ENCODE measurements at places on chromosomes 2 and 18.

- no peak for DNase-seq
Observed at GRCh38 chr18:63150326-63150725, 169.2 kb downstream of the BCL2 start.

DNA sequence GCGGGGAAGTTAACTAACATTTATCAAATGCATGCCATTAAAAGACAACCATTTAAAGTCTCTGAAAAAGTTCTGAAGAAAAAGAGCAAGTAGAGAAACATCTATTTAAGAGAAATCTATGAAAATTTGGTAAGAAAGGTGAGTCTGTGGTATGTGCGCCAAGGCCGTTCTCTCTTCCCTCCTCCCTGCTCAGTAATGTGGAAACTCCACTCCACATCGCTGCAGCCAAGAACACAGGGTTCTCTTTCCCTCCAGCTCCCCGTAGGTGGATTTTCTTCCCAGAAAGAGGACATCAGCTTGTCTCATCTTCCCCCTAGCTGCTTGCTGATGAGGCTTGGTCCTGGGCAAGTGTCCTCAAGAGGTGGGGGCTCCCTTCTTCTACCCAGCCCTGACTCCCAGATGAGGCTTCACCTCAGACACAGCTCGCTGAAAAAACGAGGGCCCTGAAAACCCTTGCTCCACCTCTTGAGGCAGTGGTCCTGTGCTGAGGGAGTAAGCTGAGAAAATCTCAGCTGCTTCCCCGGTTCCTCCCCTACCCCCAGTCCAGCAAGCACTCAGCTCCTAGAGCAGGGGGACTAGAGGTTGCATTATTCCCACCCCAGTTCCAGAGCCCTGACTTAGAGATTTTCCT lies 45.8 kb upstream of the PTPRM start:
- no peak for DNase-seq

DNA sequence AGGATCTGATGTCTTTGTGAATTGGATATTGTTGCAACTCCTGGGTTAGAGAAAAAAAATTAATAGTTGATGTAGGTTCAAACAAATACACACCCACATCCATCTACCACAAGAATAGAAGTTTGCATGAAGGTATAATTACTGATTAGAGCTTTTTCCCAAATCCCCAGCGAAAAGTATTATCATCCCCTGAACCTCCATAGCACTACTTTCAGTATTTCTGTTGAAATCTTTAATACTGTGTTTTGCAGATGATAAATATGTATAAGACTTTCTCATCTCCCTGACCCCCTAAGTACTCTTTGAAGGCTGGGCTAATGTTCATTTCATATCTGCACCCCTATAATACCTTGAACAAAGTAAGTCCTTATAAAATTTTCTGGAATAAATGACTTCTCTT lies 6.4 kb downstream of the FN1 start:
- no peak for DNase-seq

DNA sequence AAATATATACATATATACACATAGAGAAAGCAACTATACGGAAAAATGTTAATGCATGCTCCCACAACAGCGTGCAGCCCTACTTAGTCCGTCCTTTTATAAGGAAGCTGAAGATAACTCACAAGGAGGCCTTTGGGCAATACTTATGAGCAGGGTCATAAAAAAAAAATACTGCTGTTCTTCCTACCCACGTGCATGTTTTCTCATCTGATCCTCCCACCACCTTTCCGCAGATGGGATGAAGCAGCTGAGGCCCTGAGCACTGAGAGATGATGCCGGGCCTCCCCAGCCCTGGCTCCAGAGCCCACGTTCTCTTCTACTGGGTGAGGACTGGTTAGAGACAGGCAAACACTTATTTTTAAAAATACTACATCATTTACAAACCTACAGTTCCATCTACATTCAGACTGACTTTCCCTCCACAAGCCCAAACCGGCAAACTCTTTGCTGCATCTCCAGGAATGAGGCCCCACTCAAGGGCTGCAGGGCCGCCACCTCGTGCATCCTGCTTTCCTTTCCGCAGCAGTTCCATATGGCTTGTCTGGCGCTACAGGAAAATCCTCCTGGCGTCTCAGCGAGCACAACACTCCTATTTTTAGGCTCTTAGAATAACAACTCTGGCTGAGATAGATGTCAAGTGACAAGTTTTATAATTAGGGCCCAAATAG lies 41.6 kb downstream of the TBC1D8 start:
- DNase-seq: no peak

DNA sequence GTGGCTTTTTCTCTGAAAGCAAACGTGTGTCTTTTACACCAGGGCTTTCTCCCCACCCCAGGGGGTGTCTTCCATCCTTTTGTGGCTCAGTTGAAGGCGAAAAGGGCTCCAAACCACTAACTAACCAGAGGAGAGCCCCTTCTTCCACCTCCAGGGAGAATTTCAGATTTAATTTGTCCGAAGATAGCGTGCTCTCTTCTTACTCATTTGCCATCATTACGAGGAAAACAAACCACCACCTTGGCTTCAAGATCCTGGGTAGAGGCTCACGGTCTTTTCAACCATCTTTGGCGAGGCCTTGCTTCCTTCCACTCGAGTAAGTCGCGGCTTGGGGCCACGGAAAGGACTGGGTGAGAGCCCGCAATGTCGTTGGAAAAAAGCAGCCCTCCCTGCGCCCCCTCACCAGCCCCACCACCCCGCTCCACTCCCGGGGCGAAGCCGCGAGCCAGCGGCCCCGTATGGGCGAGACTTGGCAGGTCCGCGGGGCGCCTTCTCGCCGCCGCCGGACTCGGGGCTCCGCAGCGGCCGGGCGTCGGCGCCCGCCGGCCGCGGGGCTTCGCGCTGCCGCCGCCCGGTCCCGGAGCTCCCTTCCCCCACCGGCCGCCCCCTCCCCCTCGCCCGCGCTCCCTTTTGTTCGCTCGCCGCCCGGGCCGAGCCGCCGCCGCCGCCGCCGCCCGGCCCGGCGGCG lies 1.7 kb upstream of the ZNF532 start:
- DNase-seq: no peak

DNA sequence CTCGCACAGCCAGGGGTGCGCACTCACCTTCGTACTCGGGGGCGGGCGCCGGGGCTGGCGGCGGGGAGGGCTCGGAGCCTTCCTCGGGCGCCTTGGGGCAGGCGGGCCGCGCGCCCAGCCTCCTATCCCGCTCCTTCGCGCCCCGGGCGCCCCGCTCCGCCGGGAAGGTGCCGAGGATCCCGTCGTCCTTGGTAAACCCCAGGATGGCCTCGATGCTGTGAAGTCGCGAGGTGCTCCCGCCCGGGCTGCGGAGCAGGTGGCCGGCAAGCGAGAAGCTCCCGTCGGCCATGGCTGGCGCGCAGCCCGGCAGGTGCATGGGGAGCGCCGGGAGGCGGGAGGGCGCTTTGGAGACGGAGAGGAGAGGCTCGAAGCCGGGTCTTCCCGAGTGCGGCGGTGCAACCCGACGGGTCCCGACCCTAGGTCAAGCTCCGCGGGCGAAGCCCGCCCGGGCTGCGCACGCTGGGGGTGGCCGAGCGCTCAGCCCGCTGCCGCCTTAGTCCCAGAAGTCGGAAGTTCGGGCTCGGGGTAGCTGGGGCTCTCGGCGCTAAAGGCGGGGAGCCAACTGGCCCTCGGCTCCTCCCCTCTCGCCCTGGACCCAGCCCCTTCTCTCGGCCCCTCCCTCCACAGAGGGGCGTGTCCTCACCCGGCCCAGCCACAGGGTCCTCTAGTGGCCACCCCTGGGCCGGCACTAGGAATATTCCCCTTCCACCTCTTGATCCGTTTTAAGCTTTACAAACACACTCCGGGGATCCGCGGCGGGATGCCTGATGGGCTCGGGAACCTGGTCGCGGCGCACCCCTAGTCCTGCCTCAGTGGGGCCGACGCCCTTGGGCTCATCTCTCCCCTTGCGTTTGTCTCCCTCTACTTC lies at the start of gene RAX:
RAX (minus strand) TSS at position 564 of the 868 bp plus-strand sequence; CDS start at position 316, 248 bp downstream.
- no peak for DNase-seq

DNA sequence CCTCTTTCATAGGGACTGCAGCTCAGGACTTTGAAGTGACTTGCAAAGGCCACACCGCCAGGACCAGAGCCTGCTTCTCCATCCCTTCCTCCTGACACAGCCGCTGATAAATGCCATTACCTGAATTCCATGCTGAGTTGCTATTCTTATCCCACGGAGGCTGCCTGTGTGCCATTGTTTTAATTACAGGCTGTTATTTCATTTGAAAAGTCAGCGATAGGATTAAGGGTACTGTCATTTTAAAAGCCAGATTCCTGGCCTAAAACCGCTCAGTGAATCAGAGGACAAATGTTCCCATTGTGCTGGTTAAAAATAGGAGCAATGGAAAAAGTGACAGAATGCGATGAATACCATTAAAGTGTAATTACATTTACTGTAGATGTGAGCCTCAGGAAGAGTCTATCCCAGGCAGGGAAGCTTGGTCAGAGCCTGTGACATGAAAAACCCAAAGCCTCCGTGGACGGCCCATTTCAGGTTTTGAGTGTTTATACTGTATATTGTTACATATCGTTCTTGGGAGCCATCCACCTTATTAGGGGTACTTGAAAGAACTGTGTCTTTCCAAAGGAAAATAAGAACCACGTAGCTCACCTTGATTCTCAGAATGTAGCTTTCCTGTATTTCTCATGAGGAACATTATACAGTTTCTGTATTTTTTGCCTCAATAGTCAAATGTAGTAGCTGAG lies 41.3 kb downstream of the PDCL3 start:
- no peak for DNase-seq

- DNase-seq: no peak
Observed at GRCh38 chr2:200193791-200194190, 112.7 kb upstream of the SPATS2L start.

DNA sequence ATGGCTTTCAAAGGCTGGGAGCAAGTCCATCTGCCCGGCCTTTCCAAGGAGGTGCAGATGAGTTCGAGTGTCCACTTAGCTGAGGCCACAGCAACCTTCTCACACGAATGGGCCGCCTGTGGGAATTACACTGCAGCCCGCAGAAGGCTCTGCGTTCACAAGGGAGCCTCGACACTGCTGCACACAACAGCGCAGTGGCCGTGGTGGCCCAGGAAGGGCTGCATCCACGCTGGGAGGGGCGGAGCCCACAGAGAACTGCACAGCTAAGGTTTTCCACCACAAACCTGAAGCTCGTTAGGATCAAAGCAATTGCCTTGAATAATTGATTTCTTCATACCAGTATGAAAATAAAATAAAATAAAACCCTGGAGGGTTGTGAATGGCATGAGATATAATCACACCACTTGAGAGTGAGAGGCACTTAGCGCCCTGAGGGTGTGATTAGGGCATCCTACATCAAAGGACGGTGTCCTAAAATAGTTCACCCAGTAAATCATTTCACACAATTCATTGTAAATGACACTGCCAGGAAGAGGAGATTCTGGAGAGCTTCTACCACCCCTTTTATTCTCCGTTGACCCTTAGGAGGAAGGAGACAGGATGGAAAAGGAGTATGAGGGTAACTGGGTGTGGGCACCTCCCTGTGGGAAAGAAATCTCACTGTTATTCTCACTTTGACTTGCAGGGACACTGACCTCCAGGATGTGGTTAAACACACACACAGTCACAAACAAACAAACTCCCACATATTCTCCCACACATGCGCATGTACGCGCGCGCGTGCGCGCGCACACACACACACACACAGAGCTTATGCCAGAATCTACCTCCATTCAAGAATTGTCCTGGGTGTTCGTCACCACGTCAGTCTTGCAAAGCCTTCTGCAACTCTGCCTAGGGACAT lies 256.6 kb upstream of the ID2 start:
- no peak for DNase-seq

- DNase-seq: no peak
Observed at GRCh38 chr2:172137943-172138342, 35.2 kb upstream of the DLX2 start.

DNA sequence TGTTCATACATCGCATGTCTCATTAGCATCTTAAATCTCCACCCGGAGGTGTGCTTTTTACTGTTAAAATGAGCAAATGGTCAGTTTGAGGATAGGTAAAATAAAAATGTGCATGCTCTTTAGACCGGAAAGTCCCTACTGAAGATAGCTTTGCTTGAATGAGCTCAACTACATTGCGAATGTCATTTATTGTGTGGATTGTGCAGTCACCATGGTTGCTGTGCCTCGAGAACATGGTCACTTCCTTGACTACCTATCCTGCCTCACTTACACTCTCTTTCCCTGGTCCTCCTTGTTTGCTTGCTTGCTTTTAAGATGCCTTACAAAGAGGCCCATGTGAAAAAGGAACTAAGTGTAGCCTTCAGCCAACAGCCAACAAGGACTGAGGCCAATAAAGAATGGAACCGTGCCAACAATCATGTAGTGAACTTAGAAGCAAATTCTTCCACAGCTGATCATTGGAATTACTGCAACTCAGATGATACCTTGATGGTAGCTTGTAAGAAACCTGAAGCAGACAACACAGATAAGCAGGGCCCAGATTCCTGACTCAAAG lies 72.2 kb upstream of the BARD1 start:
- no peak for DNase-seq

- DNase-seq: no peak
Observed at GRCh38 chr2:29657674-29658073, 263.7 kb downstream of the ALK start.

DNA sequence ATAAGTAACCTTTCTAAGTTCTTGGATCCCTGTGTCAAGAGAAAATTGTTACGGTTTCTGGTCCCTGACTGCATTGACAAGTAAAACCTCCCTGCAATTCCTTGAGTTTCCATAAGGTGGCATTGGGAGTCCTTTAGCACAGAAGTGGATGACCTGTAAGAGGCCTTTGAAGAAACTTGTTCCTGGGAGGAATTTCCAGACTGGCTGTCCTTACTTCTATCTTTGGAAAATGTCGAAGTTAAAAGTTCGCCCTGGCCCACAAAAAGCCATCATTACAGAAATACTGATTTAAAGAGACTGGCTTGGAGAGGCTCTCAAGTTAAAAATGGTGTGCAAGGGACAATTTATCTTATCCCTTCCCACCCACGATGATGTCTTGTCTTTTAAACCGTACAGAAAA lies 218.4 kb downstream of the CDH20 start:
- DNase-seq: no peak

- DNase-seq: no peak
Observed at GRCh38 chr2:118970396-118971135, 28.6 kb downstream of the MARCO start.

GRCh38 chr2:197298609-197299008 lies 12.0 kb downstream of the ANKRD44 start:
- DNase-seq: no peak
